Mammary microvascular endothelial cell (primary cell): ENCODE measurements at places on chromosomes 13 and 19. TPM values are rescaled to one million over a fixed set of nuclear protein-coding genes. Genes with fewer than 3 reads are reported as not detected.

Gene KLK3
- not detected in 2 replicates for total RNA-seq

Gene TMIGD2
- total RNA-seq, result not detected in 2 replicates

Gene GAS6
- 27.9 and 29.5 TPM in 2 replicates for total RNA-seq

Gene TBXA2R
- 8.5 and 9.3 TPM in 2 replicates for total RNA-seq

Gene ICAM5
- not detected in 2 replicates for total RNA-seq

Gene CD177
- 0.13 and 0.34 TPM in 2 replicates for total RNA-seq

Gene CNN1
- total RNA-seq, result 0.20 TPM in 1 of 2 replicates, not detected in the other

Gene IGSF23
- 1.2 and 1.3 TPM in 2 replicates for total RNA-seq

Gene TEX101
- not detected in 2 replicates for total RNA-seq

Gene AKAP8L
- 44.0 and 44.4 TPM in 2 replicates for total RNA-seq

Gene MRPS31
- 20.6 and 20.8 TPM in 2 replicates for total RNA-seq

Gene ZNF491
- total RNA-seq, result 0.64 and 1.4 TPM in 2 replicates

Gene TMEM221
- total RNA-seq, result not detected in 2 replicates

Gene PLA2G4C
- total RNA-seq, result 91.2 and 93.5 TPM in 2 replicates

Gene TMPRSS9
- total RNA-seq, result not detected in 2 replicates

Gene NKG7
- total RNA-seq, result not detected in 2 replicates

Gene IQCN
- 0.10 and 0.13 TPM in 2 replicates for total RNA-seq

Gene GET3
- 101 and 128 TPM in 2 replicates for total RNA-seq

Gene WDR62
- 9.1 and 10.9 TPM in 2 replicates for total RNA-seq

Gene KLK12
- not detected in 2 replicates for total RNA-seq

Gene NEK5
- 0.15 and 0.27 TPM in 2 replicates for total RNA-seq
